Fibroblast of skin of right quadriceps (primary cell): ENCODE measurements at places on chromosomes 4 and X.
A peak's percentile ranks its signal among the peaks of the same experiment; 100 is the strongest.

DNA sequence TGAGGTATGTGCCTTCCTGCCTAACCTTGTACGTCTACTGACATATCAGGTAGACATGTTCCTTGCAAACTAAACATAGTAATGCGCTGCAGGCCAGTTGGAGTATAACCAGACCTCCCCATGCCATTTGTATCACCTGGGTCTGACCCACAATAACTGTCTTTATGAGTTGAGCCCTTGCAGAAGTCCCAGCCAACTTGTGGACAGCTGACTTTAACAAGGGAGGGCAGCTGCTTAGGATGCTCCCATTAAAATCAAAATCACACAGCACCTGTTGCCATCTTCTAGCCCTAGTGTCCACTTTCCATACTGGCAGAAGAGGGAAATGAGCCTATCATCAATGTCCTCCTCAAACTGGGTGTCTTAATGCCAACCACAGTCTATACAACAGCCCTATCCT, 41.6 kb downstream of the KANTR start:
- DNase-seq = no peak

DNA sequence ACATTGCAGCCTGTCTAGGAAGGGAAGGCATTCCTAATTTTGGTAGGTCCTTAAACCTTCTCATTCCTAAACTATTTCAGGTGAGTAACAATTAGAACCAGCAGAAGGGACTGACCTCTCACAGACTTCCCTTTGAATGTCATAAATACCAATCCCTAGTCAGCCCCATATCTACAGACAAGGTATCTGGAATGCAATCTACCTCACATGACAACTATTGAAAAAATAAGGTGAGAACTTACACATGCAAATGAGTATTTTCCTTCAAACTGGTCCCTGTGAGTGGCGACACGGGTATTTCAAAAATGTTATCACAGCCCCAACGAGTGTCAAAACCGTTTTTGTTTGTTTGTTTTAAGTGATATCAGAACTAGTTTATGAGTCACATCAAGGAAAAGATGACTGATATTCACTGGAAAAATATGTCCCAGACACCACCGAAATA, 102.4 kb upstream of the VCX2 start:
- no peak for DNase-seq

DNA sequence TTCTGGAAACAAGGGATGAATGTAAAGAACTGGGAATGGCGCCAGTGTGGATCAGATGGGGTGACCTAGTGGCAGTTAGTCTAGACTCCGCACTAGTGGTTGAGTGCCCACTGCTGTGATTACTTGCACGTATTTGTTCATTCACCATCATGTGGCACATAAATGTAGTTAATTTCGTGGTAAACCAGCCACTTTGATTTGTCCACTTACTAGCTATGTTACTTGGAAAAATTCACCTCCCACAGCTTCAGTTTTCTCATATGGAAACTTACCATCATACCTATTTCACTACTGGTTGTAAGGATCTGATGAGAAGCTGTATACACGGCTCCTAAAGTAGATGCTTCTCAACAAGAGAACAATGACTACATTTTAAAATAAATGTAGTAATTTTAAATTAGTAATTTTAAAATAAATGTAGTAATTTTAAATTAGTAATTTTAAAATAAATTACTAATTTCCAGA, 394 bp upstream of the DYNLT3 start:
- no peak for DNase-seq

- no peak for DNase-seq
Observed at GRCh38 chr4:2874861-2875260, 31.2 kb downstream of the ADD1 start.

DNA sequence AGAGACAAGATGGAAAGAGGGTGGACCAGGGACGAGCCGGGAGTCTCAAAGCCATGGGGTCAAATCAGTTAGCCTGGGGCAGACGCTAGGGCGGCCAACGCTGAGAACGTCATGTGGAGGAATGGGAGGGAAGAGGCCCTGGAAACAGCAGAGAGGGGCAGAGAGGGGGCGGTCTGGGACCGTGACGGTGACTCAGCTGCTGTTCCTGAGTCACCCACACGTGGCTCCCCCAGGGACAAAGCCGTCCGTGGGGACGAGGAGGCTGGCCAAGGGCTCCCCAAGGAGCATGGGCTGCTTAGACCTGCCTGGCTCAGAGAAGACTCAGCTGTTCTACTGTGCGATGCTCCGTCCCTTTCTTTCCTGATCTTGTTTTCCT, 108.4 kb upstream of the LRPAP1 start:
- DNase-seq = no peak

DNA sequence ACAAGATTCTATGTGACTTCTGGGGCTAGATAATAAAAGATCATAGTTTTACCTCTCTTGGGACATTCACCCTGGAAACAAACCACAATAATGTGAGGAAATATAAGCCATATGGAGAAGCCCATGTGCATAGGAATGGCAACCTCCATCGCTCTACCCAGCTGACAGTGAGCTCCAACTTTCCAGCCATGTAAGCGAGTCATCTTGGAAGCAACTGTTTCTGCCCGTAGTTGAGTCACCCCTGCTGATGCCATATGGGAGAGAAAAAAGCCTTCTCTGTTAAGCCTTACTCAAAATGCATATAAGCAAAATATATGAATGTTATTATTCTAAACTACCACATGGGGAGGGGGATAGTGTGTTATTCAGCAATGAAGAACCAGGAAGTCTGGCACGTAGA, 31.4 kb upstream of the RELL1 start:
- DNase-seq = peak; percentile 89

DNA sequence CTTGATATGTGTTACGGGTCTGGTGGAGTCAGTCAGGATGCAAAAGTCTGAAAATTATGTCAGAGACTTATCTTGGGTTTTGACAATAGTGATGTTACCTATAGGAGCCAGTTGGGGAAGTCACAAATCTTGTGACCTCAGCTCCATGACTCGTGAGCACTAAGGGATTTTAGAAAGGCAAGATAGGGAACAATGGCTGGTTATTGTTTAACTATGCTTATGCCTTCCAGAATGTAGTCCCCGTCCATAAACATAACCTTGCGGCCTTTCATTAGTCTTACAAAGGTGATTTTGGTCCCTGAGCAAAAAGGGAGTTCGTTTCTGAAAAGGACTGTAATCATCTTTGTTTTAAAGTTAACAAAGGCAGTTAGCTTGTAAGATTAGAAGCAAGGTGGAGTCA, 23.9 kb upstream of the GATB start:
- no peak for DNase-seq

DNA sequence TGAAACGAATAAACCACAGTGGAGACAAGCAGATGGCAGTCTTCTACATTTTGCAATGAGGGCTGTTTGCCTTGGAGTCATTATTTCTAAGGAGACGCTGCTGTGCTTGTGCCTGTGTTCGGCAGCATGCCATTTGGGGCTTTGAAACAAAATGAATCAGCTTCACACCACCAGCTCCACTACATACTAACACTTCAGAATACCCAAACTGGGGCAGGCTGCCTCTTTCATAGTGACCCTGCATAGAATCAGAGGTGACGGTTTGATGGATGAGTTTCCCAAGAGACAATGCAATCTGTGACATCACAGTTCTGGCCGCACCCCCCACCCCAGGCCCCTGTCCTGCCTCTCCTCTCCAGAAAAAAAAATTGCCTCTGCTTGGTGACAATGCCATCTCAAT, 57.1 kb upstream of the MID1 start:
- peak; percentile 20 for DNase-seq

DNA sequence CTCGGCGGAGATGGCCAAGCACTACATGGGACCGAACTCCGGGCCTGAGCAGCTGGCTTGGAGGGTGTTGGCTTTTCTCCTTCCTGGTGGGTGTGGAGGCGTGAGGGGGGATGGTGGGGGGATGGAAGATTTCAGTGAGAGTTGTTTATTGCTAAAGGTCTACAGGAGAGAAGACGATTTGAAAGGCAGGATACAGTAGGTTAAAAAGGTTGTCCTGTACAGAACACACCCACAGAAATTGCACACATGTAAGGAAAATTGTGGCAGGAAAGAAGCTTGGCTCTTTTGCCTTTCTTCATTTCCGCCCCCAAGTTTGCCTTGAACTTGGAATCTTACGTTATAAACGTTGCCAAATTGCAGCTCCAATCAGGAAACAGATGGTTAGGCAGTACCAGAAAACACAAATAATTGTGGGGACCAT, 74.1 kb upstream of the STOX2 start:
- DNase-seq = no peak

DNA sequence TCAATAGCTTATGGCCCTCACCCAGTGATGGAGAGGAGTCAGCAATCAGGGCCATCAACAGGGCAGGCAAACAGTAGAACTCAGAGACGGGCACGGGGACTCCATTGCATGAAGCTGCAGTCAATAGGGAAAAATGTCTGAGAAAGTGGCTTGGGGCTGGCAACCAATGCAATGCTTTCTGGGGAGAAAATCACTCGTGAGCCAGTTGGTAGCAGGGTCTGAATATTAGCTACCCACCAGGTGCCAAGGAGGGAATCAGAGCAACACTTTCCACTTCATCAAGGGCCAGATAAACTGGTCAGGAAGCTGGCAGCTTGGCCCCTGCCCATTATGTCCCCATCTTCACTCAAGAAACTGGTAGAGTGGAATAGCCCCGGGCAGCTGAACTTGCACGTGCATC, 80.7 kb downstream of the STARD8 start:
- no peak for DNase-seq

- DNase-seq = no peak
Observed at GRCh38 chr4:40825014-40825838, 75.5 kb downstream of the NSUN7 start.

GRCh38 chr4:64584981-64585557, 175.8 kb upstream of the TECRL start:
- peak; percentile 26 for DNase-seq

GRCh38 chr4:10108391-10108790, 8.2 kb downstream of the WDR1 start:
- DNase-seq = no peak

DNA sequence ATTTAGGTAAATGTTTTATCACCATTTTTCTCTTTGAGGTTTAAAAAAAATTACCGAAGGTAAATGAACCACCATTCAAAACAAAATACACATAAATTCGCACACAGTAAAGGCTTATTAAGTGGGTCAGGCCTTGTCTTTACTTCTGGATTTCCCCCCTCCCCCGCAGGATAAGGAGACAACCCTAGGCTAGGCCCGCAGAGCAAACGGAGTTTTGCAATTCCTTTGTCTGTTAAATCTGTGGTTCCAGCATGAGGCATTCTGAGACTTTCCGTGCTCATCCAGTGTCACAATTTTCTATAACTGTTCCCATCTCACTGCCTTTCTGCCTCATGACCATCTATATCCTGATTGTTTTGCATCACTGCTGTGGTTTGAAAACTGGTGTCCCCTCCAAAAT, 307.4 kb downstream of the DCHS2 start:
- DNase-seq = no peak

DNA sequence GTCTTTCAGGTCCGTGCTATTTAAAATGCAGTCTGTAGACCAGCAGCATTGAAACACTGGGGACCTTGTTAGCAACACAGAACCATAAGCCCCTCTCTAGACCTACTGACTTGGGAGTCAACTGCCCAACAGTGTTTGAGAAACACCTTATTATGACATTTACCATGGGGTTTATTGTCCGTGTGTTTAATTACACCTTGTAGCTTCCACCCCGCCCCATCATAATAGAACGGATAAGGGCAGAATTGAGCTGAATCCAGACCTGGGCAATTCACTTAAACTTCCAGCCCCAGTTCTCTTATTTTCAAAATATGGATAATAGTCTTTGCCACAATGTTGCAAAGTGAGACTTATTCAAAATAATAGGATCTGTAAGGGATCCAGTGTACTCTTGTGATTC, 30.6 kb upstream of the CLNK start:
- DNase-seq = no peak

- peak; percentile 11 for DNase-seq
Observed at GRCh38 chrX:54817220-54817820, 9.8 kb downstream of the MAGED2 start.

GRCh38 chr4:100907465-100908454, 389.9 kb upstream of the EMCN start:
- DNase-seq = peak; percentile 1

DNA sequence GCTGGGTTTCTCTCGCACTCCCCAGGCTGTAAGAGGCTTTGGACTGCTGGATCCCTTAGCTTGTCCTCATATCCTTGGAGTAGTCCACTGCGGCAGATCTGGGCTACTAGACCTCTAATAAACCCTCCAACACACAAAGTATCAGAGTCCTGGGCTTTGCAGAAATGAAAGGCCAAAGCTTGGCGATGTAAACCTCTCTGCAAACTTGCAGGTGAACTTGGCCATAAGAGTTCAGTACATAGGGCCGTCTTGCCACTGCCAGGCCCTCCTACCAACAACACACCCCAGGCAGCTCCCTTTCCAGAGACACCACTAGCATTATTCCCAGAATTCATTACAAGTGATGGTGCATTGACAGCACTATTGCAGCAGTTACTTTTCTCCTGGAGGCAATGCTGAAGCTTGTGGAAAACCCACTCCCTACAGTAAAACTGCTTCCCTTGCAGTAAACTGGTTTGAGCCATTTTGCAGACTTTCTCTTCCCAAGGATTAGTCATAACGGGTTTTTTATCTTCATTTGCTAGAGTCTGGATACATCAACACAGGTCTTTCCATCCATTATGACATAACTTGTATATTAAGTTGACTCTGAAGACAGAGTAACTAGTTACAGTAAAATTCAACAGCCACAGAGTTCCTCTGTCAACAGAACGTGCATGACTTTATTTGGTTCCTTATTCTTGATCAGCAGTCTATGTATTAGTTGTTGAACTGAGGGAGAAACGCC, 2.4 kb downstream of the ANKRD50 start:
- peak; percentile 14 for DNase-seq

DNA sequence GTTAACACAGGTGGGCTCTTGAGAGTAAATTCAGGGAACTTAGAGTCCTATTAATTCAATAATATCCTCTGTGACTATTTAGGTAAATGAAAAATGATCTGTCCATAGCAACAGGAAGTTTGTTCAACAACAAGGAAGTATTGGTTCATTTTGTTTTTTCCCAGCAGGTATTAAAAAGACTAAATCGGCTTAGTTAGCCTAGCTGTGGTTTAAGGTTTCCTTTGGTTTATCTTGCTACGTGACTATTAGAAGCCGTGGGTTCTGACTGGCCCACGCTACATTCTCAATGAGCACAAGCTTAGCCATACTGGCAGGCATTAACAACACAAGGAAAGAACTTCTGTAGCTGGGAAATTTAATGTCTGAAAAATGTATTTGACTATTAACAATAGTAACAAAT, 168.8 kb upstream of the HS3ST1 start:
- DNase-seq = no peak

DNA sequence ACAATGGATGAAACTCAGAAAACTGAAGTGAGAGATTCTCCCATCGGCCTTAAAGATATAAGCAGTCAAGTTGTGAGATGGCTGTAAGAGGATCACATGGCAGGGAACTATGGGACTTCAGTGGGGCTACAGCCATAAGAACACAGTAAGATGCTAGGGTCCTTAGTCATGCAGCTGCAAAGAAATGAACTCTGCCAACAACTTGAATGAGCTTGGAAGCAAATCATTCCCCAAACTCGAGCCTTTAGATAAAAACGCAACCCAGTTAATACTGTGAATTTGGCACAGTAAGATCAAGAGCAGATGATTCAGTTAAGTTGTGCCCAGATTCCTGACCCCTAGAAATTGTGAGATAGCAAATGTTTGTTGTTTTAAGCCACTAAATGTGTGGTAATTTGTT, 117.3 kb downstream of the FAM13A start:
- DNase-seq = peak; percentile 31

- no peak for DNase-seq
Observed at GRCh38 chr4:137025484-137026059, 506.7 kb downstream of the PCDH18 start.

GRCh38 chrX:24260842-24261550, 52.9 kb downstream of the SUPT20HL2 start:
- DNase-seq = peak; percentile 66
